ENCODE measurements at places on chromosomes 4 and X. TPM values are rescaled to one million over a fixed set of nuclear protein-coding genes. Genes with fewer than 3 reads are reported as not detected.

ARMCX4 gene
- 13.4 TPM for total RNA-seq

DNA sequence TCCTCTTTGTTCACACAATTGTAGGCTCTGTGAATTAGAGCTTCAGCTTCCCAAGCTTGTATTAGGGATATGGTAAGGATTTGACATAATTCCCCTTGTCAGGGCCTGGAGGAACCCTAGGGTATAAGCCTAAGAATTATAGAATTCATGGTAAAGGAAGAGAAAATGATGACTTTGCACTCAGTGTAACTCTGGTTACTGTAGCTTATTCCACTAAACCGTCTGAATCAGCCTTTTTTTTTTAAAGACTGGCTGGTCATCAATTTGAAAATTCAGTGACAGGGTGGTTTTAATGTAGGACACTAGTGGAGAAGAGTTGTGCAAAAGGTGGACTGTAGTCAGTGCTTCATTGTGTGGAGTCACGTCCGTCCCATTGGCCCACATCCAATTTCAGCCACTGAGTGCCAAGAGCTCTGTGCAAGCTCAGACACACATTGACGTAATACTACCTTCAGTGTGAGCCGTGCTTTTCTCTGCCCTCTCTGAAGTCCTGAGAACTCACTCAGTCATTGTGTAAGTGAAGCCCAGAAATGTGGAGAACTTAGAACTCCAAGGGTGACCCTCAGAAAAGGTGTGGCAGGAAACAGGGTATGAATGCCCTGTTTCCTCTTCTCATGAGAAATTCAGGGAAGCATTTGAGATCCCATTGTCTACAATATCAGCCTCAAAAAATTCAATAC lies 449.8 kb downstream of the C4orf33 start:
- H3K27me3 ChIP-seq, result no peaks in the 10 kb centered on the region
- DNase-seq, result peak; percentile 11
- no peaks in the 10 kb centered on the region for H3K4me1 ChIP-seq

DNA sequence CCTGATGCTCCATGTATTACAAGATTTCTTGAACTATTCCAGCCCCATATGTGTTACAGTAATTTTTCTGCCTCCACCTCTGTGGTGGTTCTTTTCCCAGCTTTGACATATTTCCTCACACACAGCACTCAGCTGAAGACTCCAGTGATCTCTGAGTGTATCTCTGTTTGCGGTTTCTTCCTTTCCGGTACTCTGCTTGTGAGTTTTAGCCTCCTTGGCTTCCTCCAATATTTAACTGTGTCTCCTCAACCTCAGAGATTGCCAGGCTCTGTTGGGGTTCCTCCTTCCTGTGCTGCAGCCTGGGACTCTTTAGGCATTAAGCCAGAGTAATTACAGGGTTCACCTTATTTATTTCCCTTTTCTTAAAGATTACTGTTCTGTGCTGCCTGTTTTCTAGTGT lies 73.2 kb downstream of the NFKB1 start:
- peaks cover 2% of the 10 kb centered on the region for H3K4me1 ChIP-seq
- no peak overlapping the region for H3K27ac ChIP-seq
- H3K4me3 ChIP-seq, result no peak overlapping the region
- no peak for DNase-seq
- peaks cover 17% of the 10 kb centered on the region for H3K36me3 ChIP-seq
- no peaks in the 10 kb centered on the region for H3K27me3 ChIP-seq

DNA sequence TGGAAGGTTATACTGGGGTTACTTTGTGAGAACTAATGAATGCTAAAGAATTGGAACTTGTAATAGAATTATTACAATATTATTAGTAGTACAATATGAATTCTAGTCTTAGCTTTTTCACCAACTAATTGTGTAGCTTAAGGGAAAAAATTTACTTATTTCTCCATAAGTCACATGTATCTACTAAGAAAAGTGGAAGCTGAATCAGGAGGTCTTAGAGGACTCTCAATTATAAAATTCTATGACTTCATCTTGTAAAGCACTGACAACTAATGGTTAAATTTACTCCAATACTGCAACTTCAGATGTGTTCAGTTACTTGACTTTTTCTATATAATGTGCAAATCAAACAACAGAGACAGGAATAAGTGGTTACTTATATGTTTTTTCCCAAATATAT lies 899 bp upstream of the TMPRSS11D start:
- no peaks in the 10 kb centered on the region for H3K4me1 ChIP-seq
- H3K27ac ChIP-seq, result no peak overlapping the region
- DNase-seq, result no peak
- H3K36me3 ChIP-seq, result no peaks in the 10 kb centered on the region
- H3K4me3 ChIP-seq, result no peak overlapping the region
- no peaks in the 10 kb centered on the region for H3K27me3 ChIP-seq

GRCh38 chr4:121049072-121049599 lies 23.2 kb downstream of the NDNF start:
- no peaks in the 10 kb centered on the region for H3K36me3 ChIP-seq
- H3K27ac ChIP-seq, result no peak overlapping the region
- no peaks in the 10 kb centered on the region for H3K27me3 ChIP-seq
- no peak overlapping the region for H3K4me3 ChIP-seq
- no peak for DNase-seq

TCEAL9 gene
- 118 TPM for total RNA-seq

- no peak overlapping the region for H3K4me3 ChIP-seq
- H3K27ac ChIP-seq, result no peak overlapping the region
- DNase-seq, result no peak
Measured at GRCh38 chr4:104486716-104487504, 7.8 kb downstream of the CXXC4 start.

GRCh38 chr4:41155194-41155830 lies 59.0 kb downstream of the APBB2 start:
- no peaks in the 10 kb centered on the region for H3K36me3 ChIP-seq
- H3K4me3 ChIP-seq, result peak overlapping the region; percentile 47
- DNase-seq, result no peak
- H3K4me1 ChIP-seq, result peaks cover 72% of the 10 kb centered on the region
- H3K27ac ChIP-seq, result peak overlapping the region; percentile 16
- no peaks in the 10 kb centered on the region for H3K27me3 ChIP-seq

- no peak overlapping the region for H3K27ac ChIP-seq
- H3K4me3 ChIP-seq, result no peak overlapping the region
- no peak for DNase-seq
- no peaks in the 10 kb centered on the region for H3K36me3 ChIP-seq
- no peaks in the 10 kb centered on the region for H3K27me3 ChIP-seq
Measured at GRCh38 chr4:19993242-19993641, 258.5 kb upstream of the SLIT2 start.

DNA sequence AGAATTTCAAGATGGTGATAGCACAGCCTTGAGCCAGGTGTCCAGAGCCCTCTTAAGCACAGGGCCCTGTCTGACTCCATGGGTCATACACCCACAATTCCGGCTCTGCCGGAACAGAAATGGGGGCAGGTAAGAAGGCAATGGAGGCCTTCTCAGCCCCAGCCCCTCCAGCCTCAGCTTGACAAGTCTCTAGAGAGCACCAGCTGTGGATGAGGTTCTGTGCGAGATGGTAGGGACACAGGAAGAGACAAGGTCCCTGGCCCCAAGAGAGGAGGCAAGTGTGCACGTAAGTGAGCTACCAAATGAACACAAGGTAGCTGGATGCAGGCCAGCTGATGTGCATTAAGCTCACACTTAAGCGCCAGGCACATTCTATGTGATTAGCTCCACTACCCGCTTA lies 2.4 kb upstream of the PRRG3 start:
- no peak overlapping the region for H3K27ac ChIP-seq
- no peaks in the 10 kb centered on the region for H3K27me3 ChIP-seq
- H3K4me1 ChIP-seq, result no peaks in the 10 kb centered on the region
- no peak for DNase-seq
- H3K4me3 ChIP-seq, result no peak overlapping the region
